Neural crest cell (in vitro differentiated cells): ENCODE measurements at places on chromosomes 1 and 21. TPM values are rescaled to one million over a fixed set of nuclear protein-coding genes. Genes with fewer than 3 reads are reported as not detected.

GRCh38 chr1:242454262-242455051, 70.0 kb downstream of the PLD5 start:
- DNase-seq = no peak

DNA sequence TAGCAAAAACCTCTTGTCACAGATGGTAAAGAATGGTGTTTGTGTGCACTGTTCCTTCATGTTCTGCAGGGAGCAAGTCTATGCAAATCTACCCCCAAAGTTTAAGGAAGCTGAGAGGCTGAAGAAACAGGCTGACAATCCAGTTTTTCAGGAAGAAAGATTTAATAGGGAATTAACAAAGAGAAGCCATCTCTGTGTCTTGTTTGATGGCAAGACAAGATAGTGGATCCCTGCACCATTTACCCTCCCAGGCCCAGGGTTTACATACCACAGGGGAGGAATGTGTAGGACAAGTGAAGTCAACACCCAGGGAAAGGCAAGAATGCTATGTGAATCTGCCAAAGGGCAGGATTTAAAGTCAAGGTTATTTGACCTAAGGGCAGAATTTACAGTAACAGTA, 48.1 kb upstream of the FNBP1L start:
- no peak for DNase-seq

GRCh38 chr1:119878171-119878570, 18.1 kb downstream of the ADAM30 start:
- no peak for DNase-seq

GRCh38 chr1:158328426-158328825, 2.9 kb downstream of the CD1B start:
- no peak for DNase-seq

- DNase-seq = no peak
Observed at GRCh38 chr21:45443595-45444181, 38.7 kb downstream of the COL18A1 start.

- DNase-seq = no peak
Observed at GRCh38 chr1:168273575-168273974, 7.1 kb upstream of the TBX19 start.

GRCh38 chr21:30437010-30437565, 3.0 kb upstream of the KRTAP15-1 start:
- no peak for DNase-seq

- DNase-seq = no peak
Observed at GRCh38 chr1:179817789-179818188, 59.8 kb downstream of the TOR1AIP2 start.

GRCh38 chr1:99648107-99648506, 2.2 kb downstream of the PALMD start:
- DNase-seq = no peak

SLC45A3 gene
- 13.1 and 14.0 TPM in 2 replicates for total RNA-seq

KRTAP25-1 gene
- total RNA-seq = not detected in 2 replicates

INAVA gene
- 50.4 and 51.8 TPM in 2 replicates for total RNA-seq

ANGPTL3 gene
- total RNA-seq = not detected in 2 replicates

PARS2 gene
- 7.1 and 8.2 TPM in 2 replicates for total RNA-seq

GORAB gene
- 10.5 and 14.2 TPM in 2 replicates for total RNA-seq
